ENCODE measurements at places on chromosomes 3 and 15.

GRCh38 chr3:112632596-112632995, 8.3 kb downstream of the CCDC80 start:
- DNase-seq = no peak

DNA sequence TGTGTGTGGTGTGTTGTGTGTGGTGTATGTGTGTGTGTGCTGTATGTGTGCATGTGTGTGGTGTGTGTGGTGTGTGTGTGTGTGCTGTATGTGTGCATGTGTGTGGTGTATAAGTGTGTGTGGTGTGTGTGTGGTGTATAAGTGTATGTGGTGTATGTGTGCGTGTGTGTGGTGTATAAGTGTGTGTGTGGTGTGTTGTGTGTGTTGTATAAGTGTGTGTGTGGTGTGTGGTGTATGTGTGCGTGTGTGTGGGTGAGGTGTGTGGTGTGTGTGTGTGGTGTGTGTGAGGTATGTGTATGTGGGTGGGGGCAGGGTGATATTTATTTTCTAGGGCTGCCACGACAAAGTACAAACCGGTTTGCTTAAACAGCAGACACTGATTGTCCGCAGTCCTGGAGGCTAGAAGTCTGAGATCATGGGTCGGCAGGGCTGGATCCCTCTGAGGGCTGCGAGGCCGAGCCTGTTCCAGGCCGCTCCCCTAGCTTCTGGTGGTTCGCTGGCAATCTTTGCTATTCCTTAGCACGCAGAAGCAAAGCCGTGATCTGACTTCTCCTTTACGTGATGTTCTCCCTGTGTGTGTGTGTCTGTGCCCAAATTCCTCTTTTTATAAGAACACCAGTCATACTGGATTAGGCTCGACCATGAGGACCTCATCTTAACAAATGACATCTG, 160.2 kb downstream of the XXYLT1 start:
- DNase-seq = no peak

DNA sequence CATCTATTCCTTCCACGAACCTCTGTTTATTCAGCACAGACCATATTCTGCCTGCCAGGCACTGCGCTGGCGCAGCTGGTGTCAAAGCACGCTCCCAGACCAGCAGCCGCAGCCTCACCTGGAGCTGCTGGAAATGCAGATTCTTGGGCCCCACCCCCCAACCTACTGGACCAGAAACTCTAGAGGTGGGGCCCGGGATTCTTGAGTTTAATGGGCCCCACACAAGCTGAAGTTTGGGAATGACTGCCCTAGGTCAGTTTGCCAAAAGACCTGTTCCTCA, 7.0 kb downstream of the CHST13 start:
- DNase-seq = no peak

DNA sequence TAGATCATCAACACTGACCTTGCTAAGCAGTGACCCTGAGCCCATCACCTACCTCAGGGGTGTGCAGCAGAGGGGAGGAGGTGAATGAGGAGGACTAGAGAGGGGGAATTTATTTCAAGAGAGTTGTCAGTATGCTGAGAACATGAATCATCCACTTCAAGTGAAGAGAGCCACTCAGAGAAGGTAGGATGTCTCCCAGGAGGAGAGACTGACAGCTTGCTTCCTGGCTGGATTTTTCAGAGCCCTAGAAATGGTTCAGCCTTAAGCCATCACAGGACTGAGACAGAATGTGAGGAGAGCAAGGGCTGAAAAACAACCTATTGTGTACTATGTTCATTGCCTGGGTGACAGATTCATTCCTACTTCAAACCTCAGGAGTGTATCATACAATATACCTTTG, 34.8 kb downstream of the CCNL1 start:
- no peak for DNase-seq

- DNase-seq = no peak
These were observed 34.8 kb downstream of the PDHB start for GRCh38 chr3:58398669-58399333.

DNA sequence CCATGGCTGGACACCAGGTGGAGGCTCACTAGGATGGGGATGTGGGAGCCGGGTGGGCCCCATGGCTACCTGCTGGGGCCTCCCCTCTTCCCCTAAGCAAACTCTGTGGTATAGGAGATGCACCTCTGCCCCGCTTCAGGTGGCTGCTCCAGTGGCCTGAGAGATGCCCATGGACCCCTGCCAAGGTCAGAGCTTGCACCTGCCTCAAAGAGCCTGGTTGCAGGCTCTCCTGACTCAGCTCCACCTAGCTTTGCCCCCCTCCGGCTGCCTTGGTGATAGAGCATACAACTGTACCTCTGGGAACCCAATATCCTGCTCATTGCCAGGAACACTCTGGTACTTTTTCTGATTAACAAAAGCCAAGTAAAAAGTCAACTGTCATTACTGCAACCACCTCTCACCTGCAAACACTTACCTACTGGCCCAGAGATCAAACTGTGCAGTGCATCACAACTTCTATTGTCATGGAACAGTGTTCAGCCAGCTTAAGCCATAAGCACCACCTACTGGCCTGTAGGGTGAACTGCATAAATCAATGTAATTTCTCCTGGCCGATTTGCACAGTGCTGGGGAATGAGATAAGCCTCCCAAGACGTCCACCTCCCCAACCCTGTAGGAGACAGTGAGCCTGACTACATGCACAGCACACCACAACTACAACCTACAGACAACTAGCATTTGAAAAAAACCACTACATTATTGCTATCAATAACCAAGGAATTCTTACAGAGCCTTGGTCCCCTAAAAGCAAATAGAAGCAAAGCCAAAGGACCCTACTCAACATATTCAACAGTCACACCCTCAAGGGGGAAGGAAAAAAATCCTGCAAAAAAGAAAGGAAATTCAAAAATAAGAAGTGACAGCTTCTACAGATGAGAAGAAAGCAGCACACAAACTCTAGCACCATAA, 352.4 kb upstream of the ARHGEF26 start:
- DNase-seq = no peak

GRCh38 chr3:108804966-108805365, 17.6 kb upstream of the TRAT1 start:
- no peak for DNase-seq

DNA sequence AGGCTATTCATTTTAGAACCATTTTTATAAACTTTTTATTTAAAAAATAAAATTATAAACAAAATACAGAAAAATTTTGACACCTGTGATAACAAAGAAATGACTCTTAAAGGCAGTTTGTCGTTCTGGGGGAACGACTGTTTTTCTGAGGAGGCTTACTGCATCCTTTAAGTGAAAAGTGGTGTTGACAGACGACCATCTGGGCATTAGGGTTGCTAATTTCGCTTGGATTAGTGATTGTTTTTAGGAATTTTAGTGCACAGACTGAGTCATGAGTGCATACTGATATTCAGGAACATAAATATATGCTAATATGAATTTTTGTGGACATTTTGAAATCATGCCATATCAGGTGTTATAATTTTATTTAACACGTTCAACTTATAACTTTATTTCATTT, 28.5 kb downstream of the OSTN start:
- no peak for DNase-seq
